ENCODE measurements at places on chromosomes 4 and X. TPM values are rescaled to one million over a fixed set of nuclear protein-coding genes. Genes with fewer than 3 reads are reported as not detected.

- H3K4me1 ChIP-seq = no peaks in the 10 kb centered on the region
- H3K27me3 ChIP-seq = no peaks in the 10 kb centered on the region
- DNase-seq = no peak
- no peak overlapping the region for H3K4me3 ChIP-seq
- no peak overlapping the region for H3K27ac ChIP-seq
- peaks cover 50% of the 10 kb centered on the region for H3K36me3 ChIP-seq
Observed at GRCh38 chr4:3229964-3230363, 19.0 kb upstream of the MSANTD1 start.

PPARGC1A gene
- total RNA-seq = 2.0 TPM

DNA sequence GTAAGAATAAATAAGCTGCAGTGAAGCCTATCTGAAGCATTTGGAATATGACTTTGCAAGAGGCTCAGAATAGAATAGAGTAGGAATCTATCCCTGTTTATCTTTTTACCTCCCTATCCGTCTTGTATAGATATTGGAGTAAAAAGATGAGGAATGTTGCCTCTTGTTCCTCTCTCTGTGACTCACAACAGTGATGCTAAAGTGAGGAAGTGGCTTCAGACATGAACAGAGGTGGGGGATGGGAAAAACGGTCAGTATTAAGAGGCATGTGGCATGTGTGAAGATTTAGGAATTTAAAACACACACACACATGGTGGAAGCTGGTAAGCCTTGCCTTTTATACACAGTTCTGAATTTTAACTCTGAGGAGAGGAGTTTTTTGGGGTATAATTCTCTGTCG lies 3.8 kb upstream of the DCAF4L1 start:
- no peak for DNase-seq
- H3K36me3 ChIP-seq = no peaks in the 10 kb centered on the region
- H3K27me3 ChIP-seq = no peaks in the 10 kb centered on the region
- no peak overlapping the region for H3K4me3 ChIP-seq
- H3K27ac ChIP-seq = no peak overlapping the region

GRCh38 chrX:30215357-30215843 lies at the start of gene MAGEB2:
MAGEB2 (plus strand) TSS chrX:30215563; CDS start chrX:30218581, 3,018 bp downstream.
- no peak for DNase-seq
- no peaks in the 10 kb centered on the region for H3K36me3 ChIP-seq
- no peaks in the 10 kb centered on the region for H3K27me3 ChIP-seq
- no peaks in the 10 kb centered on the region for H3K4me1 ChIP-seq
- no peak within 1 kb of the TSS for H3K4me3 ChIP-seq

L1CAM gene
- 20.5 TPM for total RNA-seq

CDX4 gene
- total RNA-seq = not detected

- no peak for DNase-seq
- H3K4me1 ChIP-seq = peaks cover 24% of the 10 kb centered on the region
- peaks cover 7% of the 10 kb centered on the region for H3K36me3 ChIP-seq
- no peaks in the 10 kb centered on the region for H3K27me3 ChIP-seq
- no peak overlapping the region for H3K4me3 ChIP-seq
Observed at GRCh38 chr4:77002321-77003107, 53.0 kb downstream of the SEPTIN11 start.

SAT1 gene
- total RNA-seq = 321 TPM

GRCh38 chr4:153468587-153468986 lies 2.4 kb downstream of the TMEM131L start:
- no peaks in the 10 kb centered on the region for H3K4me1 ChIP-seq
- DNase-seq = no peak
- H3K27me3 ChIP-seq = no peaks in the 10 kb centered on the region

DNA sequence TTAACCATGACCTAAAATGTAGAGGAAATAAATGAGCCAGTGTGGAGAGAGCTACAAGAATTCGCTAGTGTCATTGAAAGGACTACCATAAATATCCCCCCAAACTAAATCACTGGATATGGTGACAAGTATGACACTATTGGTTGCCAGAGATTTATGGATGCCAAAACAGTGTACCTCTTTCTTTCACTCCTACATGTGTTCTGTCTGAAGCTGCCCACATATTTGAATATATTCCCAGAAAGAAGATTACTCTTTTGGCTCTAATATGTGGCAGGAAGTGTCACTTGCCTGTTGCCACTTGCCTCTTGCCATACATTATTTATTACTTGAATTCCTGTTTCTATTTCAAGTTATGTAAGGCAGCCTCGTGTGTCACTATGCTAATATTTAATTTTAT lies 1573.6 kb downstream of the TECRL start:
- no peaks in the 10 kb centered on the region for H3K27me3 ChIP-seq
- H3K4me3 ChIP-seq = no peak overlapping the region
- no peaks in the 10 kb centered on the region for H3K4me1 ChIP-seq
- H3K36me3 ChIP-seq = no peaks in the 10 kb centered on the region
- H3K27ac ChIP-seq = no peak overlapping the region

DNA sequence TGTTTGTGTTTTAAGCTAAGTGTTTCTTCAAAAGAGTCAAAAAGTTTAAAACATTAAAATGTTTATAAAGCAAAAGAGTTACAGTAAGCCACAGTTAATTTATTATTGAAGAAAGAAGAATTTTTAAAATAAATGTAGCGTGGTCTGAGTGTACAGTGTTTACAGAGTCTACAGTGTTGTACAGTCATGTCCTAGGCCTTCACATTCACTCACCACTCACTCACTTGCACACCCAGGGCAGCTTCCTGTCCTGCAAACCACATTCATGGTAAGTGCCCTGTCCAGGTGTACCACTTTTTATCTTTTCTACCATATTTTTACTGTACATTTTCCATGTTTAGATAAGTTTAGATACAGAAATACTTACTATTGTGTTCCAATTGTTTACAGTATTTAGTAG lies 239.7 kb upstream of the AGA start:
- DNase-seq = no peak
- no peak overlapping the region for H3K4me3 ChIP-seq
- H3K27ac ChIP-seq = no peak overlapping the region
- no peaks in the 10 kb centered on the region for H3K4me1 ChIP-seq

GRCh38 chrX:100376576-100376975 lies 33.5 kb downstream of the PCDH19 start:
- no peak overlapping the region for H3K4me3 ChIP-seq
- no peak overlapping the region for H3K27ac ChIP-seq
- no peaks in the 10 kb centered on the region for H3K27me3 ChIP-seq
- no peaks in the 10 kb centered on the region for H3K4me1 ChIP-seq
- no peaks in the 10 kb centered on the region for H3K36me3 ChIP-seq

- H3K4me3 ChIP-seq = no peak overlapping the region
- no peak overlapping the region for H3K27ac ChIP-seq
- no peak for DNase-seq
- H3K36me3 ChIP-seq = no peaks in the 10 kb centered on the region
Observed at GRCh38 chrX:142201113-142201512, 4.0 kb downstream of the MAGEC2 start.

GRCh38 chr4:112201915-112202505 lies 29.6 kb upstream of the AP1AR start:
- H3K4me1 ChIP-seq = no peaks in the 10 kb centered on the region
- no peaks in the 10 kb centered on the region for H3K27me3 ChIP-seq
- DNase-seq = no peak
- H3K27ac ChIP-seq = no peak overlapping the region

DNA sequence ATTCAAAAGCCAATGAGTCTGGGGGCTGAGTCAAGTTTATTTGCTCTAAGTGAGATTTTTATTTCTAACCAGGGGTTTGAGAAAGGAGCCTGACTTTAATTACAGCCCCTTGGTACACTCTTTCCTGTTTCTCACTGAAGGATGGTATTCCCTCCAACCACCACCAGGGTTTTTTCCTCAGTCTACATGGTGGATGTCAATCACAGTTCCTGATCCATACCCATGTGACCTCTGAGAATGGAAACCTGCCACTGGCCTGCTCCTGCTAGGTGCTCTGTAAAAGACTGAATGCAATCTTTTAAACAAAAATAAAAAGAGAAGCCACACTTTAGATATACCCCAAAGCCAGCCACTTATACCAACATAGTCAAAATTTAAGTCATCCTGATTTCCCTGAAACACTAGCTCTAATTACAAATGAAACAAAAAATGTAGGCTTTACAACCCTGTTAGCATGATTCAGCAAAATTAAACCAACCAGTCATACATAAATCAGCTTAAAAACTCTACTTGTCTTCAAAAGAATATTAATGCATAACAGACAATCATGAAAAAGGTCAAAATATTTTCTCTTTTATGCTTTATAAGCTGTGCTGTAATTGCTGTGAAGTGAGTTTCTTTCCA lies 112.1 kb upstream of the NWD2 start:
- DNase-seq = no peak
- H3K36me3 ChIP-seq = no peaks in the 10 kb centered on the region
- no peaks in the 10 kb centered on the region for H3K27me3 ChIP-seq
- no peak overlapping the region for H3K4me3 ChIP-seq
- no peaks in the 10 kb centered on the region for H3K4me1 ChIP-seq

ADGRG2 gene
- total RNA-seq = 2.5 TPM

SLC26A1 gene
- not detected for total RNA-seq

GRCh38 chr4:17134565-17134964 lies 236.1 kb upstream of the LDB2 start:
- H3K4me1 ChIP-seq = no peaks in the 10 kb centered on the region
- H3K27me3 ChIP-seq = no peaks in the 10 kb centered on the region
- no peak for DNase-seq
- H3K4me3 ChIP-seq = no peak overlapping the region
- no peaks in the 10 kb centered on the region for H3K36me3 ChIP-seq

CXCL10 gene
- total RNA-seq = not detected

DNA sequence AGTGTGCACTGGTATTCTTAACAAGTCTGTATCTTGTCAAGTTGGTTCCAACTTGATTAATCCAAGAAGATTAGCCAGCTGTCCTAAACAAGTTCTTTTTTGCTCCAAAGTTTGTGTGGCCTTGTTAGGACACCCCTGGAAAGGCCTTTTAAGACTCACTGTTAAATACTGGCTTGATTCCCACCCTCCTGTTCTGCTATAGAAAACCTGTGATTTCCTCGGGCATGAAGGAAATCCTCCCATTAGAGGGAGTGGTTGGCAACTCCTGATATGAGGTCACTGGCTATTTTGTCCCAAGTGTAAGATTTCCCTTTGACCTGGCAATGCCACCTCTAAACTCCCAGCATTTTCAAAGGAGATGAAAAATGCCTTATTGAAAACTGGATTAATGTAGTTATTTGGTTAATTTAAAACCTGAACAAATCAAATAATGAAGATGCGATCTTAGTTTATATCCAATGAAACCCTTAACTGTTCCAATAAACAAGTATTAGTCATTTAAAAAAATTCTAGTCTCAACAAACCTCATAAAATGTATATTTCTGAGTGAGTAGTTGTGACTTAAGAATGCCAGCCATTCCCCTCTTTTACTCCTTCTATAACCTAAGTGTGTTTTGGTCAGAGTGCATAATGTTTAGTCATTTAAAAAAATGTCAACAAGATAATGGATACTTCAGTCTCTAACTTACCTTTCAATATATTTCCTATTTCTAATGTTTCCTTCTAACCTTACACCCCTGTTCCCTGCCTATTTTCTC lies 94.4 kb downstream of the NPNT start:
- no peak overlapping the region for H3K4me3 ChIP-seq
- no peak for DNase-seq
- H3K27me3 ChIP-seq = no peaks in the 10 kb centered on the region
- no peak overlapping the region for H3K27ac ChIP-seq
- H3K4me1 ChIP-seq = peaks cover 15% of the 10 kb centered on the region
- H3K36me3 ChIP-seq = no peaks in the 10 kb centered on the region

DNA sequence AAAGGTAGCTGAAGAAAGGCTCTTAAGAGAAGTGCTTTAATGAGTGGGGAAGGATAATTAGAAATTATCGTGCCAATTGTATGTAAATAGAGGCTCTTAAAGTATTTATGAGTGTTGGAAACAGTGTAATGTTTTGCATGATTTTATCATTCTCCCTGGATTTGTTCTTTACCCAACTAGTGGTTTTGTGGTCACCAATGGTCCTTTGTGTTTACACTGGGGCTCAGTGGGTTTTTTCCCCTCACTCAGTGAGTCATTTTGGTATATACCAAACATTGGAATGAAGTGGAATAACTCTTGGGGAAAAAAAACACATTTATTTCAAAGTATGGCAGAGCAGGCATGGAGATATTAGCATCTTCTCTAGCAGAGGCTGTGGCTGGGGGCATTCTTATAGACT lies 20.8 kb upstream of the LGI2 start:
- H3K4me1 ChIP-seq = no peaks in the 10 kb centered on the region
- no peak for DNase-seq
- no peak overlapping the region for H3K4me3 ChIP-seq
- H3K27me3 ChIP-seq = no peaks in the 10 kb centered on the region

NDNF gene
- 11.1 TPM for total RNA-seq

DNA sequence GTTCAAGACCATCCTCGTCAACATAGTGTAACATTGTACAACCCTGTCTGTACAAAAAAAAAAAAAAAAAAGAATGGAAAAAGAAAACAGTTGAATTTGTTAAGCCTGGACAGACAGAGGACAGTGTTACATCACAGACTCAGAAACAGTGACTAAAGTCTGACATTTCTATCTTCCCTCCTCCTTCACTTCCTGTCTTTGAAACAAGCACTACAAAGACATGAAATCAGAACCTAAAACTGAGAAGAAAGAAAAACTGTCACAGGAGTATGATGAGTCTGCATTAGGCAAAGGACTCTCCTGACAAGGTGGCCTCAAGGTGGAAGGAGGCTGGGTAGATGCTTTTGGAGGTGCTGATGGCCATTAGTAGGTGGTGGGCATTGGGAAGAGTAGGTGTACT lies 126.7 kb downstream of the RBM47 start:
- no peaks in the 10 kb centered on the region for H3K27me3 ChIP-seq
- H3K36me3 ChIP-seq = no peaks in the 10 kb centered on the region
- DNase-seq = no peak
- no peak overlapping the region for H3K4me3 ChIP-seq
- H3K4me1 ChIP-seq = no peaks in the 10 kb centered on the region

DNA sequence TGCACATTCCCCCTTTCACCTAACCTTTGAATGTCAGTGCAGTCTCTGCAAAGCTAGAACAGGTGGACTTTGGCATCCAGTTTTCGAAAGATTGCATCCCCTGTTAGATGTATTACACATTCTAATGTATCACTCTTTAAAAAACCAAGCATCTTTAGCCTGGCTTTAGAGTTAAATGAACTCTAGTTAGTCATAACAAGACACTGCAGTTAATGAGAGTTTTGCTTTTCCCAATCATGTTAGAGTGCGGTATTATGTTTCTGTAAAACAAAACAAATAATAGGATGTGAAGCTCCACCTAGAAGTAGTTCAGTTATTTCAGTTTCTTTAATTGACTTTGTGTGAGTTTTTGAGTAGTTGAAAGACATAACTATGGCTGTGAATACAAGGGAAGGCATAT lies 42.2 kb downstream of the PARM1 start:
- no peaks in the 10 kb centered on the region for H3K27me3 ChIP-seq
- DNase-seq = no peak
- H3K4me1 ChIP-seq = no peaks in the 10 kb centered on the region

DNA sequence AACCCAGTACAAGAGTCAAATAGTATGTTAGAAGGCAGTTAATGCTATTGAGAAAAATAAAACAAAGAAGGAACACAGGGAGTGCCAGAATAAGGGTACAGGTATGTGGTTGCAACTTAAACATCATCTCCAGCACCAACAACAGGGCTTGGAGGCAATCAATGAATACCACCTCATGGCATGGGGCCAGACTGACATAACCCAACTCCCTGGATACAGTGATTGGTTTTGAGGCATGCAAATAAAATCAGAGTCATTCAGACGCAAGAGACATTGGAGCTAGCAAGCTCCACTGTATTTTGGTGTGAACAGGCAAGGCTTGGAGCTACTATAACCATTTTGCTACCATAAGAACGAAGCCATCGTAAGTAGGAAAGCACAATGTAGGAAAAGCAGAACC lies 56.7 kb downstream of the PPP3CA start:
- H3K4me3 ChIP-seq = no peak overlapping the region
- no peaks in the 10 kb centered on the region for H3K27me3 ChIP-seq
- H3K36me3 ChIP-seq = no peaks in the 10 kb centered on the region
- peaks cover 37% of the 10 kb centered on the region for H3K4me1 ChIP-seq
- no peak for DNase-seq
